Activated CD4-positive, alpha-beta T cell treated with anti-CD3 and anti-CD28 coated beads for 24 hours (primary cell): ENCODE measurements at places on chromosomes 12 and 14.

DNA sequence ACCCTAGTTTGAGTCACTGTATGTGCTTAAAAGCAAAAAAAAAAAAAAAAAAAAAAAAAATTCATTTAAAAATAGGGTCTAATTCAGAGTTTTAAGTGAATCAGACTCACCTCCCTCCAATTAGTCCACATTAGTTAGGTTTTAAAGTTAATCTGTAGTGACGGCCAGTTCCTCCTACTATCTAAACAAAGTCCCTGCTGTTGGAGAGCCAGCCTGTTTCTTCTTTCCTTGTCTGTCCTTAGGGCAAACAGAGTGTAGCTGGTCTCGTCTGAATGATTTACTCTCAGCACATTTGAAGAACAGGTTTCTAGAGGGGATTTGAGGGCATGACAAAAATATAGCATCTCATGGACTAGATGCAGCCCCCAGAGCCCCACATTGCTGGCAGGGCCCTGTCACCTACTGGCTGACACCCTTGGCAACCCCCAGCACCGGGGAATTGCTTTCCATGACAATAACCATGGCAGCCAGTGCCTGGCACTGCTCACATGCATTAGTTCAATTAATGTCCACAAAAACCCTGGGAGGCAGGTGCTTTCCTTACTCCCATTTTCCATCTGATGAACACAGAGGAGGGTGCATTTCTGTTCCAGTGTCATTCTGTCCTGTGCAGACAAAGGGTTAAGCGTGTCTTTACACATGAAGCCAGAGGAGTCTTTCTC lies 138.3 kb downstream of the PLXNC1 start:
- no peak for DNase-seq

DNA sequence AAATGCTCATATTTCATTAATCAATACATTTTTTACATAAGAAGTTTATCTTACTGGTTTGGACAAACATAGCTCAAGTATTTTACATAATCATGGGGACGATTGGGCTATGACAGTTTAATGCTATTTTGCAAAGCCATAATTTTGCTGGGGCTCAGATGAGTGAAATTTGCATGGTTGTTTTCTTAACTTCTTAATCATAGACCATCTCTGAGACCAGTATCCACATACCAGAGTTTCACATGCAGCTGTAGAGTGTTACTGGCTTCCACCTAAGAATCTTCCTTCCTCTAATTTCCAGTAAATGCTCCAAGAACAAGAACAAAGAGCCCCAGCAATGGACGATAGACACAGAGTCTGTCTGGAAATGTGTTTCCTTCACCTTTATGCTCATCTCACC lies 303.0 kb upstream of the TMEM132C start:
- no peak for DNase-seq

DNA sequence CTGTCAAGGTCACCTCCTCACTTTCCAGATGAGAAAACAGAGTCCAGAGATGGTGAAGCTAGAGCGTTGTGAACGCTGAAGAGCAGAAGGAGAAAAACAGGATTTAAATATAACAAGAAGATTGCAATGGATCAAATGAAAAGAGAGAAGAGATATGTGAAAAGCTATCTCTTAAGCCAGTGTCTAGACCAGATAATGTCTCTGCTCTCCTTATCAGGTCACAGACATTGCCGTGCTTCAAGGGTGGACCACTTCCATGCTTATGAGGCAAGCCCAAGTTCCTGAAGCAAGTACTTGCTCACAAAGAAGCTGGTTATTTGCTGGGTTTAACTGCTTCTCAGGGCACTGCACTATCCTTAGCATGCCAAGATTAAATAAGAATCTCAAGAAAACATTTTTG lies 31.6 kb upstream of the FRS2 start:
- no peak for DNase-seq

DNA sequence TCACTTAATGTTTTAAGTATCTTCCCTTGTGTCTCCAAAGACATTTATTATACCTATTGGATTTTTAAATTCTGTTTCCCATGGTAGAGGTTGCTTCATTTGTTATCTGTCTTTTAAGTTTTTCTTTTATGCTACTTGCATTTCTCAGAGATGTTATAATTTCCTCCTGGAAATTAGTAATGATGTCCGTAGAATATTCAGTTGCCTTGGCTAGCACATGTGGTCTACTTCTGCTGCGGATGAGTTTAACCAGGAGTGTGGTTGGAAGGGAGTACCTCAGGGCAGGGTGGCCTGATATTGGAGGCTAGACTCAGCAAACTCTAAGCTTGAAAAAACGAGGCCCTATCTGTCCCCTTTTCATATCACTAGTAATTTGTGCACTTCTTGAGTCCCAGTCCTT lies 8.8 kb upstream of the EVL start:
- no peak for DNase-seq

- no peak for DNase-seq
Measured at GRCh38 chr14:92263681-92264080, 59.3 kb upstream of the SLC24A4 start.

- no peak for DNase-seq
Measured at GRCh38 chr12:82803201-82803600, 116.5 kb downstream of the TMTC2 start.

GRCh38 chr14:66746316-66747006 lies 238.5 kb downstream of the GPHN start:
- DNase-seq = no peak

DNA sequence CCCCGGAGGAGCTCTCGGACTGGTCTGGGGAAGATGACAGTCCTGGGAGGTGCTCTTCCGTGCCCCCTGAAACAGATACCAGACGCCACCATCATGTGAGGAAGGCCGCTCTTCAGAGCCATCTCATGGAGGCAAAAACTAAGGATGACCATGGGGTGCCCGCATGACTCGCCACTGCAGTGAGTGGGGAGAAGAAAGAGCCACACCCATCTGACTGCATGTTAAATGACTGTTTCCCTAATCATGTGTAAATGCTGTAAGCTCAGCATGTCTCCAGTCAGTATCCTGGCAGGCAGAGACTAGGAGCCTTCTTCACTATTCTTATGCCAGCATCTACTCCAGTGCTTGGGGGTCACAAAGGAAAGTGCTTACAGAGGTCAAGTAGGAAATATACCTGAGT lies 4.0 kb downstream of the STON2 start:
- DNase-seq = no peak

DNA sequence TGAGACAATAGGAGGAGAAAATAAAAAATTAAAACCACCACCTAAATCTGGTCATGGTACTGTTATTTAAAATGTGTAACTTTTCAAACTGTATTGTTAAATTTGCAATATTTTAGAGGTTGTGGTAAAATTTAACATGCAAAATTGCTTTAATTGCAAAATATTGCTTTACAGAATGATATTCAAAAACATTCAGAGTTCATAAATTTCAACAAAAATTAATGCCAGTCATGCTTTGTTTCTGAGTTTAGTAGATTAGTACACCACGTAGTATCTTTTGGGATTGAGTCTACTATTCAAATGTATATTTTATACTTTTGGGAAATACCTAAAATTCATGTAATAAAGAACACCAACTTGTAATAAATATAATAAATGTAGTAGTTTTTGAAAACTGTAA lies 18.3 kb downstream of the ETFRF1 start:
- no peak for DNase-seq

- DNase-seq = no peak
Measured at GRCh38 chr12:52832985-52833905, 866 bp downstream of the KRT79 start.

DNA sequence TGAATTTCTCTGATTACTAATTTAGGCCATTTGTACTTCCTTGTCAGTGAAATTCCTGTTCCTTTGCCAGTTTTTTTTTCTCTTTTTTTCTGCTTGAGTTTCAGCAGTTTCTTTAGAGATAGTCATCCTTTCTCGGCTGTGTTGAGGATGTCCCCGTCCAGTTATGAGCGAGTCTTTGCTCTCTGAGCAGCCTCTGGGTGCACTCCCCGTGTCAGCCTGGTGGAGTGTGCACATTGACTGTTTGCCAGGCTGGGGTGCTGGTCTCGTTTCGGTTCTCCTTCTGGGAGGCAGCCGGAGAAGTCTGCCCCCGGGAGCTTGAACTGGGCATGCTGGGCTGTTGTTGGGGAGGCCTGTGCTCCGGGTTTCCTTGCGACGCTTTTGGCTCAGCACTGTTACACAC lies 3.0 kb downstream of the PACS2 start:
- no peak for DNase-seq

- DNase-seq = no peak
Measured at GRCh38 chr12:1922985-1923384, 4.5 kb upstream of the CACNA2D4 start.

- no peak for DNase-seq
Measured at GRCh38 chr12:128726886-128727285, 96.9 kb downstream of the SLC15A4 start.

DNA sequence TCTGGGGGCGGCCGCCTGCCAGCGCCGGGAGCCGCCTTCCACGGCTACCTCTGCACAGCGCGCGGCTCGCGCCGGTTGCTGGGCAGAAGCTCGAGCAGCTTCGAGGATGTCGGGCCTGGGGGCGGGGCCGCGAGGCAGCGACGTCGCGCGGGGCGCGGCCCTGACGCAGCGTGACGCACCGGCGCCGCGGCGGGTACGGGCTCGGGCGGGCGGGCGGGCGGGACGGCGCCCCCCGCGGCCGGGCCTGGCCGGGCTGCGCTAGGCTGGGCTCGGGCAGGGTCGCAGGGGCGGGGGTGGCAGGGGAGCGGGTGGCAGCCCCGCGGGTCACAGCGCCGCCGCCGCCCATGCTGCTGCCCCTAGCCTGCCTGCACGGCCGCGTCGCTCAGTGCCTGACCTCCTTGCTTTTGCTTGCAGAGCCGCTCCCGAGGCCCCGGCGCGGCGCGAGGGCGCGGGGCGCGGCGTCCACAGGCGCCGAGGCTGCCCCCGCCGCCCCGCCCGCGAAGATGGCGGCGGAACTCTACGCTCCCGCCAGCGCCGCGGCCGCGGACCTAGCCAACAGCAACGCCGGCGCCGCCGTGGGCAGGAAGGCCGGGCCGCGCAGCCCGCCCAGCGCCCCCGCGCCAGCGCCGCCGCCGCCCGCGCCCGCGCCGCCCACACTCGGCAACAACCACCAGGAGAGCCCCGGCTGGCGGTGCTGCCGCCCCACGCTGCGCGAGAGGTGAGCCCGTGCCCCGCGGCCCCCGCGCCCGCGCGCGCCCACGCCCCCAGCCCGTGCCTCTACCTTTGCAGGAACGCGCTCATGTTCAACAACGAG lies at the start of gene BTBD6:
BTBD6 (plus strand) TSS at position 166 of the 814 bp plus-strand sequence; CDS start at position 345, 179 bp downstream.
- peak; percentile 78 for DNase-seq

DNA sequence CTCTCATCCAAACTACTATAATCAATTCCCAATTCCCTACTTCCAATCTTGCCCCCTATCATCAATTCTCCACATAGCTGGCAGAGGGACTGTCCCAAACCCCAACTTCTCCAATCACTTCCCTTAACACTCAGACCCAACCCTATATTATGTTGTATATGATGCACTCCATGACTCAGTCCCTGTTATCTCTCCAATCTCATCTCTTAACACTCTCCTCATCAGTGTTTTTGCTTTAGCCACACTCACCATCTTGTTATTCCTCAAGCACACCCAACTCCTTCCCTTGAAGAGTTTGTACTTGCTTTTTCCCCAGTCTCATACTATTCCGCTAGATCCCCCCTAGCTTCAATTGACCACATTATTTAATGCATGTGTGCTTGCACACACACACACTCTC lies 4.9 kb downstream of the RHOJ start:
- no peak for DNase-seq
